ELR (cell line): ENCODE measurements at places on chromosomes 6 and 20.
A peak's percentile ranks its signal among the peaks of the same experiment; 100 is the strongest.

DNA sequence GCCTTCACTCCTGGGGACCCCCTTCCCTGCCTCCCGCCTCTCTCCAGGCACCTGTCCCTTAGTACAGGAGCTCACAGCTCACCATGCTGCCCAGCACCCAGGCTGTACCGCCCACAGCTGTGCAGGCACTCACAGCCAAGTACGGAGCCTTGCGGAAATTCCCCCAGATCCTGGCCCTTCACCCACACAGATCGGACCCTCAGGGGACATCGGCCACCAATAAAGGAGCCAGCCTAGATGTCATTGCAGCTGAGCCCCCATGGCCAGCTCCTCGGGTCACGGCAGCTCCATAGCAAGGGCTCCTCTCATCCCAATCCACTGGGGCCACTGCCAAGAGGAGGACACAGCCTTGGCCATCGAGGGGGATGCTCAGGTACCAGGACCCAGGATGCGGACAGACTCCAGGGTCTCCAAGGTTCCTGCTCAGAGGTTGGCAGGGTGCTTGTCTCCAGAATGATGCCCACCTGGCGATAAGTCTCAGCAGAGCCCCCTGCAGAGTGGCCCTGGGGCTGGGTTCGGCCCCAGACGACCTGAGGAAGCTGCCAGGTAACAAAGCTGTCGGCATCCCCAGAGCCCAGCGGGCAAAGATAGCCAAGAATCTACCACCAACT lies 82.3 kb downstream of the YTHDF1 start:
- no peak for DNase-seq

DNA sequence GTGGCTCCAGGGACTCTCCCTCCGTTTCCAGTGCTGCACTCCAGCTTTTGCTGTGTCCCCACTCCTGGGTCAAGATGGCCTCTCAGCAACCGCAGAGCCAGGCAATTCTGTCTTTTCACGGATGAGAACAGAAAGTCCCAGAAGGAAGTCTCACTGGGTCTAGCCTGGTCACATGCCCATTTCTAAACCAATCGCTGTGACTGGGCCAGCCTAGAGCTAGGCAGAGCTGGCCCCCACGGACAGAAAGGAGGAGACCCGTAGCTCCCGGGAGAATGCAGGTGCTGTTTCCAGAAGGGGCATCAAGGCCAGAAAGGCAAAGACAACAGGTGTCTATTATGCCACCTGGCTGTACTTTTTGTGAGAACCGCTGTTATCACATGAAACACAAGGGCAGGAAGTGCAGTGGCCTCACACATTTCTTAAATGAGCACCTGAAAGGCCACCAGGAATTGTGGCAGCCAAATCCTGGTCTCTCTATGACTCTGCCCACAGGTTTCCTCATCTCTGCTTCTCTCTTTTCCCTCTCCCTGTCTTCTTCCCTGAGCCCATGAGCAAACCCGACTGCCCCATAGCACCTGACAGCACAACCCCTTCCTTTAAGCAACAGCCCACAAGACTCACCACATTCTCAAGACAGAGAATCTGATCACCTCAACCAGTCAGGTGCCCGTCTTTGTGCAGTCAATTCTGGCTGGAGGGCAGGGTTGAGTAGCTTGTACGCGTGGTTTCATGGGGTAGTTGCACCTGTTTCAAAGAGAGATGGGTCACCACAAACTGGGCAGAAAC lies 37.1 kb upstream of the B4GALT5 start:
- no peak for DNase-seq

GRCh38 chr20:38152621-38153221 lies 12.3 kb downstream of the TGM2 start:
- peak; percentile 90 for DNase-seq

DNA sequence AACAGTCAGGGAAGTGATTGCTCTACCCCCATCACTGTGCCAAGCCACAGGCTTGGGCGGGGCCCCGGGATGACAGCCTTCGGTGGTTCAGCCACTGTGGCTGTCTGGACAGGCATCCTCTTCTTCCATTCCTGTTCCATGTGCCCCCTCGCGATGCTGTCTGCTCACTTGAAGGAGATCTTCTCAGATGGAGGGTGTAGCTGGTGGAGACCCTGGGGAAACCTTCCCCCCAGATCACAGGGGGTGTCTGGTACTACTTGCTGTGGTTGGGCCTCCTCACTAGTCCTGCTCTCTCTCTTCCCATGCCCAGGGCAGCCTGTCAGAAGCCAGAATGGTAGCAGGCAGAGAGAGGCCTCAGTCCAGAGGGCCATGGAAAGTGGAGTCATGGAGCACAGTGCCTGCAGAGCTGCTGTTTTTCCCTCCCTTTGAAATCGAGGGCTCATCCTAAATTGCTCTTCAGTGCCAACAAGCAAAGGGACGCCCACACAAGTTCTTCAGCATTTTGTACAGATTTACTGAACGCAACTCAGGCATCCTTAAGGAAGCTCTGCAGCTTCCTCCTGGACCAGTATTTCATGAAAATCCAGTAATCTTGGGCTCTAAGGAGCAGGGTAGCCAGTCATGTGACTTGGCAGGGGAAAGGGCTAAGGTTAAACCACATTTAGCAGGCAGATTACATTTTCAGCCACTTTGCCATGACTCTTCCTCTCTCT lies 326.6 kb downstream of the ZFAND3 start:
- no peak for DNase-seq

DNA sequence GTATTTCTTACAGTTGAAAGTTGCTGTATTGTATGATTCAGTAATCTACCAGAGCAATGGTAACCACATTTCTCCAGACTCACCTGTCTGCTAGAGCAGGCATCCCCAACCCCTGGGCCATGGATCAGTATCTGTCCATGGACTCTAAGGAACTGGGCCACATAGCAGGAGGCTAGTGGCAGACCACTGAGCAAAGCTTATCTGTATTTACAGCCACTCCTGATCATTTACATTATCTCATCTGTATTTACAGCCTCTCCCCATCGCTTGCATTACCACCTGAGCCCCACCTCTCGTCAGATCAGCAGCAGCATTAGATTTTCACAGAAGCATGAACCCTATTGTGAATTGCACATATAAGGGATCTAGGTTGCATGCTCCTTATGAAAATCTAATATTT lies 60.3 kb upstream of the MANEA start:
- DNase-seq: no peak

DNA sequence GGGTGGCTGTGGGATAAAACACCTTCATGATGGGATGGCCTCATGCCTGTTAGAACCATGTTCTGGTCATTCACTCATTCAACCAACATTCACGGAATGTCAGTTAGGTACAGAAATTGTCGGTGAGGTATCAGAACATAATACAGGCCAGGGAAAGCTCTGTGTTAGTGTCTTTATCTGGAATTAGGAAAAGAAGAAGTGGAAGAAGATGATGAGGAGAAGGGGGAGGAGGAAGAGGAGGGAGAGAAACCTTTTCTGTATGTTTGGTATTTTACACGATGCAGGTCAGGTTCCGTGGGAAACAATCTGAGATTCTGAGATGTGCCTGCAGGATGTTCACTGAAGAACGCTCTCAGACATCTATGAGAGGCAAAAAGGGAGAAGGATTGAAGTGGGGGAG lies 5.6 kb downstream of the ADTRP start:
- DNase-seq: no peak

DNA sequence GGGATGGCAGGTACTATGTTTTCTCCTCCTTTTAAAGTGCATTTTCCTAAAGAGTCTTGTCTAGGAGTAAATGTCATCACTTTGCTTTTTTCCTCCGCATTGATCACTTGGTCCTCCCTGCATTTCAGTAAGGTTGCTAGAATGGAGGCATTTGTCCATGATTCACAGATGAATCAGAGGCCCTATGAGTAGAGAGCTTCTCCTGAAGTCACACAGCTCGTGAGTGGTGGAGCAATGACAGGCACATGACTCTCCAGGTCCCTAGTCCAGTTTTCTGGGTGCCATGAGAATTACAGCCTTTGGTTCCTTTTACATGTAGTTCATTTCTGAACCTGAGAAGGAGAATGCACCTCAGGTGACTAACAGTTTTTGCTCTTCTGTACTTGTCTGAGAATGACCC lies 50.5 kb downstream of the HLA-A start:
- peak; percentile 90 for DNase-seq

GRCh38 chr20:64063389-64064144 lies 569 bp downstream of the TCEA2 start:
- peak; percentile 52 for DNase-seq

GRCh38 chr6:34656378-34657036 lies 40.1 kb downstream of the ILRUN start:
- DNase-seq: peak; percentile 66

DNA sequence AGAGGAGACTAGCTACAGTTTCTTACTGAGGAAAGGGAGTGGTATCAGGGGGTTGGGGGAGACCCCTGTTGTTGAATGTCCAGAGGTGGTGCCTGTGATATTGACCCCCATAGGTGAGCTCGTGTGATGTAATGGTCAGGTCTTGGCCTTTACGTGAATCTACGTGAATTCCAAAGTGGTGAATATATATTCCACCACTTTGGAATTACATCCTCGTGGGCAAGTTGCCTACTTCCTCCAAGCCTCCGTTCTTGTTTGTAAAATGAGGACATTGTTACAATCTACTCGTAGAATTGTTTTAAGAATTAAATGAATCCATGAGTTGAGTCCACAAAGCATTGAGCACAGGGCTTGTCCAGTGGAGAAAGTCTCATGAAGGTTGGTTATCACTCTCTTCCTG lies 47.3 kb downstream of the TSHZ2 start:
- no peak for DNase-seq

GRCh38 chr6:75431379-75431778 lies 62.2 kb downstream of the FILIP1 start:
- DNase-seq: peak; percentile 37

GRCh38 chr6:112016320-112016719 lies 37.6 kb upstream of the CCN6 start:
- peak; percentile 84 for DNase-seq
